ENCODE measurements at places on chromosomes 5 and 9.

DNA sequence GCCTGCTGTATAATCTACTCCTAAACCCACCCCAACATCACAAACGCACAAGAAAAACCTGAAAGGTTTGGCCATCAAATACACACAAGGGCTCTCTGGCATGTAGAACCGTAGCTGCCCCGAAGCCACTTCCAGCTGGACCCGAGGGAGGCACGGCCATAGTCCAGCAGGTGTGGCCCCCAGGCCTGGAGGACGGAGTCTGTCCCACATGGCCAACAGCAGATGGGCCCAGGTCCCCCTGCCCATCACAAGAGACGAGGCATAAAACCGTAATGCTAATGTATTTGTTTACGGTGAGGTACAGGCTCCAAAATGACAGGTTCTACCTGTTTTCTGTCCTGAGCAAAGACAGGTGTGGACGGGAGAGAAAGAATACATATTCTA is 234.2 kb downstream of the SYK start:
- no peak for DNase-seq

GRCh38 chr5:133117912-133118445 is 66.2 kb downstream of the HSPA4 start:
- no peak for DNase-seq

GRCh38 chr5:57696825-57697570 is 214.4 kb upstream of the ACTBL2 start:
- no peak for DNase-seq

- DNase-seq = no peak
Measured at GRCh38 chr9:125843646-125844045, 96.5 kb downstream of the PBX3 start.

DNA sequence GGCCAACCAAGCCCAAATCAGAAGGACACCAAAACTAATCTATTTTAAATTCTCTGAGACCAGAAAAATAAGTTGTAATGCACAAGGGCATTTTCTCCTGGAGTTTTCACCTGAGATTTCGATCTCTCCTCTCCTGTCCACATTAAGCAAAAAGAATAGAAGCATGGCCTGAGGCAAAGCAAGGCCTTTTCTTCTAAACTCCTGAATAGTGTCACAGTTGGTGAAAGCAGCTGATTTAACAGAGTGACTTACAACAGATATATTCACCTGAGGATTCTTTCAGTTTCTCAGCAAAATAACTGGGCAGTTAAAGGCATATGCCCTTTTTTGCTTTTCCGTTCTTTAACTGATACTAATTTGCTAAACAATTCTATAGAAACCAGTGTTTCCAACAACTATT is 547.7 kb downstream of the EFNA5 start:
- no peak for DNase-seq

- DNase-seq = no peak
Measured at GRCh38 chr5:172063463-172064235, 57.2 kb upstream of the FBXW11 start.

DNA sequence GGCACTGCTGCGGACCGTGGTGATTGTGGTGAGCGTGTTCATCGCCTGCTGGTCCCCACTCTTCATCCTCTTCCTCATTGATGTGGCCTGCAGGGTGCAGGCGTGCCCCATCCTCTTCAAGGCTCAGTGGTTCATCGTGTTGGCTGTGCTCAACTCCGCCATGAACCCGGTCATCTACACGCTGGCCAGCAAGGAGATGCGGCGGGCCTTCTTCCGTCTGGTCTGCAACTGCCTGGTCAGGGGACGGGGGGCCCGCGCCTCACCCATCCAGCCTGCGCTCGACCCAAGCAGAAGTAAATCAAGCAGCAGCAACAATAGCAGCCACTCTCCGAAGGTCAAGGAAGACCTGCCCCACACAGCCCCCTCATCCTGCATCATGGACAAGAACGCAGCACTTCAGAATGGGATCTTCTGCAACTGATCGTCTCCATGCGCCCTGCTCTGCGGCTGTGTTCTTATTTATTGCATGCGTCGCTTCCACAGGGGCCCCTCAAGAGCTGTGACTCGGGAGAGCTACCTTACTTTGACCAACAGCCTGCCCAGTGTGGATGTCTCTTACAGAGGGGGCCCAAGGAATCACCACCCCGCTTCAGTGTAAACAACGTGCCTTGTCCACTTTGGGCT is 10.8 kb downstream of the S1PR3 start:
- DNase-seq = no peak

DNA sequence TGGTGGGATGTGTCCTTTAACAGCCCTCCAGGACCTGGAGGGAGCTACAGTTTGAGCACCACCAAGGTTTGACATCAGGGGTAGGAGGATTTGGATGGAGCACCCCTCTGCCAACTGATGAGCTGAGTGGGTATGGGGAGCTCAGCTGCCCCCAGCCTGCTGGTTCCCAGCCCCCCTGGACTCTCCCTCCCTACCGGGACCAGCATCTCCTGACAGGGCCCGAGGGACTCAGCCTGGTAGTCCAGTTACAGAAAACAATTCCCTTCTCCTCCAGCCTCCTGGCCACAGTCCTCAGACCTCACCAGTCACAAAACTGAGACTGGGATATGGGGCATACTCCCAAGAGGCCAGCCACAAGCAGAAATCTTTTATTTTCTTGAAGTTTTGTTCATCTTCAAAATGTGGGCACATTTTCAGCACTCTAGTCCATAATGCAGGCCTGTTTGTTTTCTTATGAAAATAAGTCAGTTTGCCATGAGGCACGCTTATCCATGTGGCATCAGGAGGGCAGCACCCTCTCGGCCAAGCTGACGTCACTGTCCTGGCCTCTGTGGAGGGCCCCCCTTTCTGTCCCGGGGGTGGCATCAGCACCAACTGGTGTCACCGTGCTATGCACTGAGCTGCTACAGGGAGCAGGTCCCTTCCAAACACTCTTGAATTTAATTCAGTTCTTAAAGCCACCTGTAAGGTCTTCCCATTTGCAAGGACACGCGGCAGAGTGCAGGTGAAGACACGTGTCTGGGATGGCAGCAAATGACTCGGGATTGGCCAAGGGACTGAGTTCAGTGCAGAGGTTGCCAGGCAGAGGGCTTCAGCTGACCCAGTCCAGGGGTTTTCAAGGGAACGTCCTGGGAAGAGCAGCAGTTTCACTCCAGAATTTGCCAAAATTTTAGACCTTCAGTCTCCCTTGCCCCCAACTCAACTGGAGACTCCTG is 187.6 kb downstream of the GADD45G start:
- DNase-seq = no peak

GRCh38 chr5:51027271-51027670 is 356.0 kb upstream of the ISL1 start:
- DNase-seq = no peak

DNA sequence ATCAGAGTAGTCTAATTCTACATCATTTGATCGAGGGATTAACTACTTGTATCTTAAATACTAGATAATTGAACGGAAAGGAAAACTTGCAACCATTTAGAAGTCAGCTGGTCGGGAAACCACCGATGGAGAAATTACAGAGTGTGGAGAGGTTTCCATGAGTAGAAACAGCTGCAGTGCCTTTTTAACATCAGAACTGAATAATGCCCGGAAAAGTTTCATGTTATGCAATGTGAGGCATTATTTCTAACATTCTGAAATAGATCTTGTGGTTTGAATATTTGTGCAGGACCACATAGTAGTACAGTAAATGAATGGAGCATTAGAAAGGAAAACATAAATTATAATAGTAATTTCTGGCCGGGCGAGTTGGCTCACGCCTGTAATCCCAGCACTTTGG is 88.1 kb upstream of the RNF180 start:
- DNase-seq = no peak

DNA sequence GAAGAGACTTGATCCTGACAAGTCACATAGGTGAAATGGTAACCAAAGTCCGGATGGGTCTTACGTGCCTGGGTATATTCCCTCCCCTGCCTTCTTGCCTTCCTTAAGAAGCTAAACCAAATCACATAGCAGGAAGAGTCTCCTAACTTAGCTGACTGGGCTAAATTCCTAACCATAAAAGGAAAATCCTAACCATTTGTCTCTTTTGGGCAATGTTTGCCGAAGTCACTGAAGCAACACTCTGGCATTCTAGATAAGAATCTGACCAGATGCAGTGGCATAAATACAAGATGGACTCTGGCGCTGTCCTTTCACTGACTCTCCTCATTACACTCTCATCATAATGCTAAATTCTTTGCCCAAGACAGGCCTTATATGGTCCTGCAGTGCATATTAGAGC is 625.5 kb upstream of the RORB start:
- peak; percentile 60 for DNase-seq

- no peak for DNase-seq
Measured at GRCh38 chr9:36530224-36530623, 42.5 kb upstream of the MELK start.

GRCh38 chr5:116378777-116379121 is 195.9 kb downstream of the SEMA6A start:
- DNase-seq = no peak

- no peak for DNase-seq
Measured at GRCh38 chr5:88860501-88860900, 22.5 kb downstream of the MEF2C start.

- DNase-seq = no peak
Measured at GRCh38 chr5:113694576-113694975, 181.1 kb downstream of the YTHDC2 start.

GRCh38 chr9:120668399-120668798 is 45.9 kb downstream of the MEGF9 start:
- no peak for DNase-seq

DNA sequence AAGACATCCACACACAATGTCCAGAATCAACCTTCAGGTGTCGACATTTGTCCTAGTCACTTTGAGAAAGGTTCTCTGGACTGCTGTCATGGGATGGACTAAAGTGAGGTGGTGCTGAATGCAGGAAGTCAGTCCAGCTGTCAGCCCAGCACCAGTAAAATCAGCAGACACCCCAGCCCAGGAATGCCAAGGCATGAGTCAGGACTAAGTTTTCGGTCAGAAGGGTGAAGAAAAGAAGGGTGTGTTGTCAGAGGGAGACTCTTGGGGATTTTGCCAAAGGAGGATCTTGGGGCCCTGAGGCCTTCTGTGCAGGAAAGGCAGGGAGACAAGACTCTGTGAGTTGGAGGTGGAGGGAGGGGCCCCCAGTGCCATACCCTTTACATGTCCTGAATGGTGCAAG is 69.0 kb upstream of the XPA start:
- DNase-seq = no peak

DNA sequence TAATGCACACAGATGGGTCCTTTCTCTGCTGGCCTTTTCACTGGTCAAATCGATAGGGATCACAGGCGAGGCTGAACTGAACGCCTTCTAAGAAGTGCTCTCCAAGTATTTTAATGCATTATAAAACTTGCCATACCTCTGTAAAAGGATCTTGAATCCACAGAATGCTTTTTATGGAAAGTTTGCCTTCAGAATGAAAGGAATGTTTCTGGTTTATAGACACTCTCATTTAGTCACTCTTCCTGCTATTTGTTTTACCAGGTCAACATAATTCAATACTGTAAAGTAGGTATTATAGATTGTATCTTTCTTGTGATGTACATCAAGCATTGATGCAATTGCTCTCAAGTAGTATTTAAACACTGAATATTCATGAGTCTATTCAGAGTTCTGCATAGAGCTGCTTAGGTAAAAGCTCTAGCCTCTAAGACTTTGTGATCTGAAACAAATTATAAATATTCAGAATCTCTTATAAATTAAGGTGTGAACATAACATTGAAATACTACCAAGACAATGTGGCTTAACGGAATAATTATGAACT is 308.4 kb downstream of the ISL1 start:
- peak; percentile 9 for DNase-seq

GRCh38 chr5:127313847-127314473 is 23.4 kb downstream of the MEGF10 start:
- DNase-seq = no peak

- no peak for DNase-seq
Measured at GRCh38 chr9:130638284-130639123, 25.9 kb upstream of the PRDM12 start.

DNA sequence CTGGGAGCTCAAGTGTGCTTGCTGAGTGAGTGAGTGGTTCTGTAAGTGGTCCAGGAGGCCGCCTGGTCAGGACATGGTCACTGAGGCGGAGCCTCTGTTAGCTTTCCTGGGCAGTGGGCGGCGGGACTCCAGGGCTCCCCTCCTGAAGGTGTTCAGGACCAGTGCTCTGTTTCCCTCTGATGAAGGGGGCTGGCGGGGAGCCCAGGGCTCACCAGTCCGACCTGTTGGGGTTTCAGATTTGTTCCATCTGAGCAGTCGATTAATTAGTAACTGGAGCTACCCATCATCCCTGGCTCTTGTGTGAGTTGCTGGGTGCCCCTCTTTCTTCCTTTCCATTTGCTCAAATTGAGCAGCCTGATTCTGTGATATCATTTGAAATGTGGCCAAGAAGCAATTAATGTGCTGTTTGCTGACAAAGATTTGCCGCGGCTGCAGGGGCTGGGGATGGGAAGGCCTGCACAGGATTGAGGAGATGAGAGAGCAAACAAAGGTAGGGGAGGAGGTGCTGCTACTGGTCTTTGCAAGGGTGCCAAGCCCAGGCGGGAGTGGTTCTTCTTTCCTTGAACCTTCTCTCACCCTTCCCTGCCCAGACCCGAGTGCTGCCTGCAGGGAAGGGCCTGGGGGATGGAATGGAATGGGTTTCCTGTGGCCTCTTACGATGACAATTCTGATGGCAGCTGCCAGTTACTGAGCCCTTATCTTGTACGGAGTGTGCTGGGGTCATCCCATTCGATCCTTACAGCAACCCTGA is 92.8 kb upstream of the PITX1 start:
- no peak for DNase-seq

GRCh38 chr5:132751444-132751843 is 4.2 kb downstream of the CCNI2 start:
- DNase-seq = no peak

DNA sequence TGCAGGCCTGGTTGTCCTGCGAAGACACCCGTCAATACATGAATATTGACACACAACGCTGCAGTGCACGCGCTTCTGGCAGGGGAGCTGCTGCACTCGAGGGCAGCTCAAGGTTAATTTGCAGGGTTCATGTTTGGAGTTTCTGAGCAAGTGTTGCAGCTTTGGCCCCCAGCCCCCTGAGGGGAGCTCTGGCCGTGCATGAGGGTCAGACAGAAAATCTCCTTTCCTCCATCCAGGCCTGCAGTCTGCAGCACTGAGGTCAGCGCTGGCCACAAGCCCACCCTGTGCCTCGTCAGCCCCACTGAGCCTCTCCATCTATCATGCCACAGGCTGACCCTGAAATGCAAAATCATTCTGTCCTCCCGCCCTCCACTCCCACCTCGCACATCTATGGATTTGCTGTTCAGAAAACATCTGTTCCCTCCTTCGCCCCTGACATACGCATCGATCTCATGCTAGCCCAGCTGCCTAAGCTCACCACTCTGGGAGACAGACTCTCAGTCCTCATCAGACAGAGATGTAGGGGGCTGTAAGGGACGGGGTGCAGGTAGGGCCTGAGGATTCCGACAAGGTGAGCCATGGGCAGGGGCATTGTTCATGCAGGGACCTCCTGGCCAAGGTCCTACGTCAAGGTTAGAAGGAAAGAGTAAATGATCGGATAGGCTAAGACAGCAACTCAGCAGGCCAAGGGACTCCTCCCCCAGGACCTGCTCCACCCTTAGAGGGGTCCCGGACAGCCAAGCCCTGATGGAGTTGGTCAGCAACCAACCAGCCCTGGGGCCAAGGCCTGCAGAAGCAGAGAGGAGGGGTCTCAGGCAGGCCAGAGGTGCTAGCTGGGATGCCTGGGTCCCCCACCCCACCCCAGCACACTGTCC is 125.1 kb downstream of the KCNIP1 start:
- no peak for DNase-seq
